EH (cell line): ENCODE measurements at places on chromosomes 7 and 10.
A peak's percentile ranks its signal among the peaks of the same experiment; 100 is the strongest.

DNA sequence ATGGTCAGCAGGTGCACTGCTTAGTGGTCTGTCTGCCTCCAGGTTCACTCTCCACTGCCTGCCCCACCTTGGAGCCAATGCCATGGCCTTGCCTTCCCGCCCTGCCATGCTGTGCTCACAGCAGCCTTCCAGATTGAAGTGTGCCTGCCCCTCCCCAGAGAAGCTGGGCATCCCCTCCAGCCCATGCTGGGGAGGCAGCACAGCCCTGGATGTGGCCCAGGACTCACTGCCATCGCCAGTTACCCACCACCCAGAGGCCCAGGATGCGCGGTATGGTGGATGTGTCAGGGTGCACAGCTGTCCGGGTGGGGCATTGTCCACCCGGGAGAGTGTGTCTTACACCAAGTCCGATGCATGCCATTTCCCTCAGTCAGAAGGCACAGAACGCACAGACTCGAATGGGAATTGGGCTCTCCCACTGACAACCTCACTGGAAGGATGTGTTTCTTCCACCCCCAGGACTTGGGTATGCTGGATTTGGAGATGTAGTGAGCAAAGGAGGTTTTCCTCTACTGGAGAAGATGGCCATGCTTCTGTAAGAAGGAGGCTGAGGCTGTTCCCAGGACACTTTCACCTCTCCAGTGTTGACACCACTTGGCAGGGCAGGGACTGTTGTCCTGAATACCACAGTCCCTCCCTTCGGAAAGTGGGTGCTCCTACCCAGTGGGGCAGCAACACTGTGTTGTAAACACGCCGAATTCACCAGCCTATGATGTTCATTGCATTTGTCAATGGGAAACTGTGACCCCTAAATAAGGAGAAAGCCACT, 122.0 kb downstream of the ADARB2 start:
- no peak for DNase-seq

DNA sequence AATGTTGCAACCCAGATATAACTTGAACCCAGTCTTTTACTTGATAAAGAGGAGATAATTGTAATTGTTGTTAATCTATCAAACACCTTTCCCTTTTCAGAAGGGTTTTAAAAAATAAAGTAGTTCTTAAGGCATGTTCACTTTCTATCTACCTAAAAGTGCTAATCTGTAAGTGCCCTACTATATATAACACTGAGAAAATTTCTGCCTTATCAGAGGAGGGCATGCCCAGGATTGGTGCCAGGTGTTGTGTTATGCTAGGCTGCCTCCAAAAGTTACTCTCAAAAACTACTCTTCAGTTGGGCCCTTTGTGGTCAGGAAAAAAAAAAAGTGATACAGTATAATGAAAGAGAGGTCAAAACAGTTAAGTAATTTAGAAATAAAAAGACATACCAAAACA, 36.3 kb downstream of the SMNDC1 start:
- DNase-seq: no peak

DNA sequence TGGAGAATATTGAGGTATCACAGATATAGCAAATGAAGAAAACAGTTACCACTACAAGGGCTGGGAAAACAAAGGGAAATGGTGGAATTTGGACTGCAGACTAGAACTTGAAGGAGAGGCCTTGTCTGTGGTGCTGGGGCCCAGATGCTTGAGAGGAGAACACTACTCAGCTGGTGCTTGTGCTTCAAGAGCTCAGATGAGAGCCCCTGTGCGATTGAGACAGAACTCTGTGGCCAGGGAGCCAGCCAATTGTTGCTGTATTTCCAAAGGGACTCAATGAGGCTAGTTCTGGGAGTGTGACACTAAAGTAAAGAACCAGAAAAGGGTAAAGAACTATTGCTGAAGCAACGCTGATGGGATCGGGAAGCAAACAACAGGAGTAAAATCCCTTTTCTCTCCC, 406.5 kb upstream of the SEMA3D start:
- no peak for DNase-seq

- peak; percentile 49 for DNase-seq
These were observed 32.5 kb downstream of the ZNF277 start for GRCh38 chr7:112238852-112239610.

- no peak for DNase-seq
These were observed 7.8 kb upstream of the TRDMT1 start for GRCh38 chr10:17209302-17209701.

GRCh38 chr10:493391-494148, 195.9 kb downstream of the DIP2C start:
- DNase-seq: no peak

- no peak for DNase-seq
These were observed 247.7 kb downstream of the IPMK start for GRCh38 chr10:58019863-58020537.

GRCh38 chr7:46440186-46440585, 519.1 kb upstream of the IGFBP3 start:
- DNase-seq: no peak

DNA sequence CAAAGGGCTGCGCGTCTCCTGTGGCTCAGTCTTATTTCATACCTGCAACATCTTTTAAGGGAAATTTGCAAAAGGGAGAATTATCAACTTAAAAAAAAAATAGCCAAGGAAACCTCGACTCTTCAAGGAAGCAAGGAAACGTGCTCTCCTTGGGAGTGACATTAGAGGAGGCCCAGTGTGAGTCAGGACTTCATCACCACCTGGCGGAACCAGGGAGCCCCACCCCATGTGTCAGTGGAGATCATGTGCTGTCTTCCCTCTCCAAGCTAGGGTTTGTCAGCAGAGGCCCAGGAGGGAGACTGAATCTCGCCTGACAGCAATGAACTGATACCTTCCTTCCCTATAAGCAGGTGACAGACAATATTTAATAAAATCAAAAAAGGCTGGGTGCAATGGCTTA, 28.9 kb downstream of the POR start:
- peak; percentile 22 for DNase-seq

- DNase-seq: no peak
These were observed 87.4 kb downstream of the LRRC4 start for GRCh38 chr7:127943541-127944521.
